Left forelimb (tissue), 1 donor: ENCODE measurements at places on chromosomes 16 and 17.

DNA sequence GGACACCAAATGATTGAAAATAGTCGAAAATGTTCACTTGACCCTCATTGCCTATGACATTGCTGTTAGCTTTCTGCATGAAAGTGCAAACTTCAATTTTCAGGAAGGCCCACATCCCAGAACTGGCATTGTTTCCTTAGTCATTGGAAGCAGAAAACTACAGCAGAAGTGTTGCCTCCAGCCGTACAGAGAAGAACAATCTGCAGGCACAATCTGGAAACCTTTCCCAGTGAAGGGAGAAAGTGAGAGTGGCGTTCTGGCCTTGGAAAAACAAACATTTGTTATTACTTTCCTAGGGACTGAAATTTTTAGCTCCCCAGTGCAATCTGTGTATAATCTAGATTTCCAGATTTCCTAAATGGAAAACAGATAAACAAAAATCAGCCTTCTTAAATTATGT lies 529.5 kb upstream of the RBFOX1 start:
- no peak for DNase-seq

GRCh38 chr17:18951941-18952842 lies at the start of gene SLC5A10:
Gene SLC5A10, plus strand, starts transcription at chr17:18952165. Its CDS starts 41 bp downstream, at chr17:18952206.
- no peak for DNase-seq

DNA sequence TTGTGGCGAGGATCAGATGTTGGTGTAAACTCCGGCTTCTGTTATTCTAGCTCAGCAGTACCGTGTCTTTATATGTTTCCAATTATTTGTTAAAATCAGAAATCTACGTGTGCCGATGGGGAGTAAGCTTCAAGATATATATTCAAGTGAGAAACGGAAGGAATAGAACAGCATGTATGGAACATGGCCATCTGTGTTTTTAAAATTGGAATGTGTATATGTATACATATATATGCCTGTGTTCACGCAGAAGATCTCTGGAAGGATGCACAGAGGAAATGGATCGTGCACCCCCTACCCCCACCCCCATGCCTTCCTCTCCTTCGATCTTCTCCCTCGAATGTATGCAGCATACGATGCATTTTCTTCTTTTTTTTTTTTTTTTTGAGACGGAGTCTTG lies 7.7 kb upstream of the SNN start:
- no peak for DNase-seq

DNA sequence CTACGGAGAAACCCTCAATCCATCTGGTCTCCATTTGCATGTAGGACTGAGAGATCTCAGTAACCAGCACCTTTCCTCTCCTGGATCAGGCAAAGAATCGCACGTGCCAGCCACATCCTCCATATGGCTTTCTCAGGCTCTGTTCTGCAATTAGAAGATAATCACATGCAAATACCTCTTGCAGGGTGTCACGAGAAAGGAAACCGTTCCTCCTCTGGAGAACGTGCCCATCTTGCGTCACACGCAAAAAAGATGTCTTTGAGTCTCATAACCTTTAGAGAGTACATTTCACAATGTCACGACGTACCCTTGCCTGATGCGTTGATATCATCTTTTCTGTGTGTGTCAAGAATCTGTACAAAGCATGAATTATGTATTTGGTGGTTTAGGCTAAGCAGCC lies 36.2 kb upstream of the DNAH17 start:
- no peak for DNase-seq

DNA sequence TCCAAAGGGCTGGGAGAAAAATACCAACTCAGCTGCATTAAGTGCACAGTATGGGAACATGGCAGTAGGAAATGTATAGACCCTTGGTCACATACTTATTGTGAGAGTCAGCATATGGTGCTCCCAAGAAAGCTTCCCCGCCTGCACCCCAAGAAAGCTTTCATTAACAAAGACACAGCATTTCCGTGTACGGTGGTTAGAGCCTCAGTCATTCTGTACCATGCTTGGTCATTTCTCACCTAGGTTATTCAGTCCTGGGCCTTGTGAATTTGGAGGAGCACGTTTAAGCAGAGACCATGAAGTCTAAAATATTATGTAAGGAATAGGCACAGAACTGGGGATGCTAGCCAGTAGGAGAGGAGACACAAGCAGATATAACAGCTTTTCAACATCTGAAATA lies 56.1 kb downstream of the ESRP2 start:
- DNase-seq: no peak

- no peak for DNase-seq
Observed at GRCh38 chr17:42844761-42845555, 578 bp downstream of the AOC2 start.

DNA sequence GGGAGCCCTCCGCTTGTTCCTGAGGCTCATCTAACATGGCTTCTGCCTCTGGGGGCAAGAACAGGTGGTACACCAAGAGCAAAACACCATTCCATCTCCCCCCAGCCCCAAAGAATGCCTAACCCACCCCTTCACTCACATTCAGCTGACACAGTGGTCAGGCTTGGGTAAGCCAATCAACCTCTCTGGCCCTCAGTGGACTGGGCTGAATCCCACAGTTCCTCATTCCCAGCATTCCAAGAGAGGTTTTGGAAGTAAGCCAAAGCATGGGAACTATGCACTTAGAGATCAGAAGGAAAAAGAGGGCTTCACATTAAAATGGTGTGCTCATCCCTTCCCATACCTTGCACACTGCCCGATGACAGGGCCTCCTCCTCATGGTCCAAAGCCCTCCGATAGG lies 7.8 kb downstream of the PIGS start:
- DNase-seq: no peak

GRCh38 chr16:78365366-78365765 lies 265.9 kb downstream of the WWOX start:
- DNase-seq: no peak

DNA sequence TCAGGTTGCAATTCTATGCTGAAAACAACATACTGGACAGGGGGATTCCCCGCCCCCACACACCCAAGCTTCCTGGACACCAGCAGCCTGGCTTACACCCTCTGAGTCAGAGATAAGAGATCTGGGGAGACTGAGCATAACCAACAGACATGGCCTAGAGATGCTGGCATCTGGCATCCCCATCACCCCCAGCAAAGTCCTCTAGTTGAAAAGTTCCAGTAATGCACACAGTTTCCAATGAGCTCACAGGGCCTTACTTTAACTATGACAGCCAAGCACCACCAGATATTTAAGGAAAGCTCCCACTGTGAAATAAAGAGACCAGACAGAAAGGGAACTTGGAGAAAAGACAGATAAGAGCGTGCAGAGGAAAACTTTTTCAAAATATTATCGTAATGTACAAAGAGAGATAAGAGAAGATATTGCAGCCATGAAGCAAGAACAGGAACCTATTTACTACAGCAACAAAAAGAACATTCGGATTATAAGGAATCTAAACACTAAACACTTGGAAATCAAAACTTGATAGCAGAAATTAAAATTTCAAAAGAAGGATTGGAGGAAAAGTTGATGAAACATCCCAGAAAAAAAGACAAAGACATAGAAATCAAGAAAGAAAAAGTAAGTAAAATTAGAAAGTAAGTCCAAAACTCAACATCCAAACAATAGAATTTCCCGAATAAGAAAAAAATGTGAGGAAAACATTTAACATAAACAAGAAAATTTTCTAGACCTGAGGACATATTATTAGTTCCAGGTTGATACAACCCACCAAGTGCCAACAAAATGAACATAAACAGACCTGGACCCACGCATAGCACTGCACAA lies 17.2 kb upstream of the ALOX15 start:
- DNase-seq: no peak

GRCh38 chr17:81659038-81659437 lies 2.7 kb upstream of the PDE6G start:
- DNase-seq: no peak

GRCh38 chr17:11486101-11486867 lies 112.0 kb upstream of the DNAH9 start:
- DNase-seq: no peak
